ENCODE measurements at places on chromosomes 11 and 22.

DNA sequence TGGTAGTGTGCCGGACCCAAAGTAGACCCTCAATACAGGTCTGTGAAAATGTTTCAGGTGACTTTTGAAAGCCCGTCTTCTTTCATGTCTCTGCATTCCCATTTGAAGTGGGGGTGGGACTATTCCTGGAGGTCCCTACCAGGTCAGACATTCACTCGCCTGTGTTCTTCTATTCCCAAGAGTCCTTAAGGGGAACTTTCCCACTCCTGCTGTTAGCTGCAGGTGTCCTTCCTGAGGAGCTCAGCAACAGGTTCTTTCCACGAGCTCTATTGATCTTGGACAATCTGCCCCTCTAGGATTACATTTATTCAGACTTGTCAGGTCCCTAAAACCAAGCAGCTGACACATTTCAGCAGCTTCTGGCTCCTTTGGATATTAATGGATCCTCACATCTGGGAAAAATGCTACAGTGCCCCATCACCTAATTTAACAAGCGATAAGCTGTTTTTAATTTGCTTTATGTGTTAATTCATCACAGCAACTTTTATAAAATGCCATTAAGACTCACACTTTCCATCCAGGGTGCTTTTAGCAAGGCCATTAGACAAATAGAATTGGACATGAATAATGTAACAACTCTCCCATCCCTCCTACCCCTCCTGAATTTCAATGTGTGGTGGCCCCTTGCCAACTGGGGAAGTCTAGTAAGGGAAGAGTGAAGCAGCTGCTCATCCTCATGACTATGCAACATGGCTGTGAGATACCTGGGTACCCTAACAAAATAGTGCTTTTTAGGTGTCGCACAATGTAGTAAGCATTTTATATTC lies 259.5 kb upstream of the CCDC90B start:
- H3K4me1 ChIP-seq: no peaks in the 10 kb centered on the region
- H3K27me3 ChIP-seq: no peaks in the 10 kb centered on the region
- no peak overlapping the region for H3K4me3 ChIP-seq

DNA sequence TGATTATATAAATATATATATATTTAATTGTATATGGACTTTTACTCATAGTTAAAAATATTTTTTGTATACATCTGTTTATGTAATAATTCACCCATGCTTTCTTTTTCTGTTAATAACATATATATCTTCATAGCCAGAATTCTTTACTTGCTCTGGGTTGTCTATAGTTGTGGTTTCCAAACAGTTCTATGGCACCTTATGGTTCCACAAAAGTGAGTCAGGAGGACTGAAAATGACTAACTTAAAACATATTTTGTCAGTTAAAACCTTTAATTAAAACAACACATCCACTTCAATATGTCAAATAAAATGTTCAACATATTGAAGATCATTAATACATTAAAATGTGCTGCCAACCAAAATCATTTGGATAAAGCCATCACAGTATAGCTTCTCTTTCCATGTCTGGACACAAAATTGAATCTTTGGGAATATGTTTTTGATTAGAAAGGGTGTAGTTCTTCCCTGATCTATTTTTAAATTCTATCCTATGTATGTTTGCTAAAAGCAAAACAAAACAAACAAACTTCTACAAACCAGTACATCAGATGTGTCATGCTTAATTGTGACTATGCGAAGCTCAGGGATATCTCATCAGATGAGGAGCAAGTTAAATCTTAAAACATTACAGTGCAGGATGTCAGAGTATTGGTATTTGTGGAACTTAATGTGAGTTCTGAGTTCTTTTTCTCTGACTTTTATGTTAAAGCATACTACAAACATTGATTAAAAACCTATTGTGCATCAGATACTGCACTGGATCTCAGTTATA lies 1488.4 kb upstream of the TENM4 start:
- no peaks in the 10 kb centered on the region for H3K36me3 ChIP-seq
- no peak overlapping the region for H3K4me3 ChIP-seq
- H3K4me1 ChIP-seq: no peaks in the 10 kb centered on the region
- H3K27me3 ChIP-seq: no peaks in the 10 kb centered on the region
- H3K27ac ChIP-seq: no peak overlapping the region
- no peak for DNase-seq

DNA sequence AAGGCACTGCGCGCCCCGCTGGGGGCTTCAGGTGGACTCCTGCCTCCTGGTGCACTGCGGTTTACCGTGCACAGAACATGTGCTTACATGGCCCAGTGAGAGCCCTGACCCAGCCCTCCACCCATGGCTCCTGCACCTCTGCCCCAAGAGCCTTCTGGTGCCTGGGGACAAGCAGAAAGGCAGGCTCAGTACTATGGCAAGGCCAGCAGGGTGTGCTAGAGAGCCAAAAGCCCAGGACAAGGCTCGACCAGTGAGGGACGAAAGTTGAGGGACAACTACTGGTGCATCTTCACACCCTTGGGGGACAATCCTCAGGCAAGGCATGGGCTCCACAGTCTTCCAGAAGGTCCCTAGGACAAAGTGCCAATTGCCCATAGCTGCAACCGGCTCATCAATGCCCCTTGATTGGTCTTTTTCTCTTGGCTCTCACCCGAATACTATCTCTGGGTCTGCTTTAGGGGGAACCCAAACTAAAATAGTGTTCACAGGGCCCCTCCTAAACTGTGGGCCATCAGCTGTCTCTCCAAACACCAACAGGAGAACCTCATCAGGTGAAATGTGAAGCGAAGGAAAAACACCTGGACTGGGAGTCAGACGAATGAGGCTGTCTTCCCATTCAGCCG lies 13.5 kb downstream of the PGA5 start:
- DNase-seq: peak; percentile 24
- H3K4me3 ChIP-seq: no peak overlapping the region
- H3K27me3 ChIP-seq: peaks cover 44% of the 10 kb centered on the region
- H3K4me1 ChIP-seq: no peaks in the 10 kb centered on the region

- no peaks in the 10 kb centered on the region for H3K36me3 ChIP-seq
- H3K4me1 ChIP-seq: no peaks in the 10 kb centered on the region
- H3K27me3 ChIP-seq: no peaks in the 10 kb centered on the region
Observed at GRCh38 chr22:48898524-48899250, 929.0 kb downstream of the BRD1 start.

DNA sequence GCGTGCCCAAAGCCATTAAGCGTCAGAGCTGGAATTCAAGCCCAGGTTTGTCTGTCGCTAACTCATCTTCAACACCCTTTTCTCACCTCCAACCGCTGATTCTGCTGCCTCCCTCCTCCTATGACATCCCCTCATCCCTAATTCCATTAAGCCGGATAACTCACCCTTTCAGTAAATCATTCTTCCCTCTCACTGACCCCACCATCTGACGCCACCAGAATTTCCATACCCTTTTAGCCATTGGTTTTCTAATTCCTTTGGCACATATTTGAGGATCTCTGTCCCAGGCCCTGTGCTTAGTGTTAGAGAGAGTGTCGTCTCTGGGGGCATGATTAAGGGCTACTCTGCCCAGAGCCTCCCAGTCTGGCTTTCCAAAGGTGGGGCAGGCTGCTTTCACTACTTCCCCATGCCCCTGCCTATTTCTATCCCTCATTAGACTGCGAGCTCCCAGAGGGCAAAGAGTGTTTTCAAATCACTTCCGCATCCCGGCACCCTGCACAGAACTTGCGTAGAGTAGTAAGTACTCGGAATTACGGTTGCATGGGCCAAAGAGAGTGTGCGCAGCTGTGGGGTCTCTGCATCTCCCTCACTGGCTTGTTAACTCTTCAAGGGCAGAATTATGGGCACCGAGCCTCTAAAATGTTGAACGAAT lies 3.9 kb downstream of the KLHL35 start:
- H3K36me3 ChIP-seq: peaks cover 13% of the 10 kb centered on the region
- H3K27me3 ChIP-seq: peaks cover 52% of the 10 kb centered on the region
- peak overlapping the region; percentile 71 for H3K27ac ChIP-seq
- peak overlapping the region; percentile 75 for H3K4me3 ChIP-seq
- H3K4me1 ChIP-seq: peaks cover 30% of the 10 kb centered on the region
- no peak for DNase-seq

DNA sequence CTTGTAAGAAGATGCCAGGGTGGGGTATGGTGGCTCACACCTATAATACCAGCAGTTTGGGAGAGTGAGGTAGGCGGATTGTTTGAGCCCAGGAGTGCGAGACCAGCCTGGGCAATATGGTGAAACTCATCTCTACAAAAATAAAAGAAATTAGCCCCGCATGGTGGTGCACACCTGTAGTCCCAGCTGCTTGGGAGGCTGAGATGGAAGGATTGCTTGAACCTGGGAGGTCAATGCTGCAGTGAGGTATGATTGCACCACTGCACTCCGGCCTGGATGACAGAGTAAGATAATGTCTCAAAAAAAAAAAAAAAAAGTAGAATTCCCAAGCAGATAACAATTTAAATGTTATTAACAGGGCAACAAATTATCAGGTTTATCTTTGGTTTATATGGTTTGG lies 20.2 kb downstream of the ACER3 start:
- H3K36me3 ChIP-seq: peaks cover 1% of the 10 kb centered on the region
- peaks cover 33% of the 10 kb centered on the region for H3K4me1 ChIP-seq
- no peak for DNase-seq
- no peaks in the 10 kb centered on the region for H3K27me3 ChIP-seq

DNA sequence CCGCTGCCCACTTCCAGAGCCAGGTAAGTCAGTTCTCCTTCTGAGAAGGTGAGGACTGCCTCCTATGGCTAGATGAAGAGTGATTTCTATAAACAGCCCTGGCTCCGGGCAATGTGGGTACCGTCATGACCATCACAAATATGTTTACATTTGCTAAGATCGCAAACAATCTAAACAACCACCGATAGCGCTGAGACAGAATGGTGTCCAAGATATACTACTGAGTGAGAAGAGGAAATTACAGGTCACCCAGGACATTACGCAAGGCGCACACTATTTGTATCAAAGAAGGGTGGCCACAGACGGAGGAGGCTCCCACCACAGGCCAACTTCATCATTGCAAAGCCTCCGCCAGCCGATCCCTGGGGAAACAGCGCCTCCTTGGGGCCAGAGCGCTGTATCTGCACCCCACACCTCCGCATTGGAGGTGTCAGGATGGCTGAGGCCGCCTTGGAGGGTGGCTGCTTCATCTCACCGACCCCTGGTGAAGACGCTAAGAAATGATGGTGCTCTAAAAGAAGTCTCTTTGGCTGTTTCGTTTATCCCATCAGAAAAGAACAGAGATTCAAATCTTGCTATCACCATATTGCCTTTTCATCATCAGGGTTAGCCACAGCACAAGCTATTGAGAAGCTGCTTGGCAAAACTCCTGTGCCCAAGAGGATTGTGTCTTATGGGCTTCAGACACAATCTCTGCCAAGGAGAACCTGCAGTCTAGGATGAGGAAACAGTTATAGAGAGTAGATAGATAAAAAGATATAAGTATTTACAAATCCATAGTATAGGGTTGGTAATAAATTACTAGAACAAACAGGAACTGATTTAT lies 12.3 kb upstream of the ASRGL1 start:
- peaks cover 6% of the 10 kb centered on the region for H3K4me1 ChIP-seq
- no peaks in the 10 kb centered on the region for H3K36me3 ChIP-seq
- DNase-seq: peak; percentile 31
- H3K4me3 ChIP-seq: no peak overlapping the region
- peak overlapping the region; percentile 72 for H3K27ac ChIP-seq
- peaks cover 12% of the 10 kb centered on the region for H3K27me3 ChIP-seq

DNA sequence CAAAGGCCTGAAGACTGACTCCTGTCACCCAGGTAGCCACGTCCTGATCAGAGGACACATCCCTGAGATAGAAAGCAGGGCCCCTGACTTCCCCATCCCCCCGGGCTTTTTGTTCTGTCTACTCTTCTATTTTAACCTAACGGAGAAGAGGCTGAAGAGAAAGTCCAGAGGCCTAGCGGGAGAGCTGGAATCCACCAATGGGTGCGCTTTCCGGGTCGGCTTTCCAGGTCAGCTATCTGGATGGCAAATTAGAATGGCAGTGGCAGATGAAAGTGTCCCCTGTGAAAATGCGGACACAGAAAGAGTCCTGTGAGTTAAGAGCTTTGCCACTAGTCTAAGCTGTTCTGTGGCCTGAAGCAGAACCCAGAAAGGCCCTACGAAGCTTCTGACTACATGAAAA lies 13.1 kb upstream of the SERPING1 start:
- no peaks in the 10 kb centered on the region for H3K27me3 ChIP-seq
- DNase-seq: no peak
- no peaks in the 10 kb centered on the region for H3K4me1 ChIP-seq
- H3K27ac ChIP-seq: no peak overlapping the region

All from central memory CD8-positive, alpha-beta T cell (primary cell).